Hippocampal formation (tissue), 2 donors: ENCODE measurements at places on chromosomes 4 and X.
A peak's percentile ranks its signal among the peaks of the same experiment; 100 is the strongest.

DNA sequence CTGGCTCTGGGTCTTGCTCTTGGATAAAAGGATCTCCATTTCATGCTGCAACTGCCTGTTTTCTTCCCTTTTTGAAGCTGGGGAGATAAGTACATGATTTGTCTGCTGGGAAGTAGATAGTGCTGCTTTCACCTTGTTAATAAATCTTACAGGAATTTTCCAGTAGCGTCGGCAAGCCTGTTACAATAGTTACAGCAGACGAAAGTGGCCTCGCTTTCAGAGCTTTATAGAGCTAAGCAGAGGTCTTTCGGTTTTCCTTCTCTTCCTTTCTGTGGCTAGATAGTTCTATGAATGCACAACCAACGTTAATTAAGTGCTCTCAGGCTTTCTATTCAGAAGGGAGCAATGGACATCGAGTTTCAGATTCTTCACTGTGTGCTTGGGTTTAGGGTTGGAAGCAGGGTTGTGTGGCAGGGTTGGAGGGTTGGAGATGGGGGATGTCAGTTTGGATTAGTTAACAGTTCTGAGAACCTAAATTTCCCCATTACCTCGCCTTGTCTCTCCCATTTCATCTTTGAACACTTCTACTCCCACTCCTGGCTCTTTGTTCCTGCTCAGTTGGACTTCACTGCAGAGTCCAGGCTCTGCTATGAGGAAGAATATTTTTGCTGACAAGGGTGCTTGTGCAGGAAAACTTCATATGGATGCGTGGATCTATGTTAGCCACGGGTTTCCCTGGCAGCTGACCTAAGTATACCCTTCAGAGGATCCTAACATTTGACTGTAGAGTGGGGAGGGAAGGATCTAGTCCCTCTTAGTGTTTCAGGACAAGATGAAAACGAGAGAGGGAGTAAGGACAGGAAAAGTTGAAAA lies 237.9 kb downstream of the ARHGAP10 start:
- DNase-seq = no peak

DNA sequence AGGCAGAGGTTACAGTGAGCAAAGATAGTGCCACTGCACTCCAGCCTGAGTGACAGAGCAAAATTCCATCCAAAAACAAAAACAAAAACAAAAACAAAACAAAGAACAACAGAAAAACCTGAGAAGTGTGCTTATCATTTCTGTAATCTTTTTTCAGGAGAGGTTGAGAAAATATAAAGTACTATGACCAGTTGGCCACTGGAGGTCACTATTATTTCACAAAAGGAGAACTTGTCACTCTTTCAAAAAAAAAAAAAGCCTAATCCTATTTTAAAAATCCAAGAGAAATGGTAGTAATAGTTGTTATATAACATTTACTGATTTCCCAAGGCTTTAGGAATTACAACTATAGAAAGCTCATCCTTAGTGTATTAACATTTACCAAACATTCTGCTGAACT lies 24.9 kb upstream of the RNF150 start:
- DNase-seq = peak; percentile 69

DNA sequence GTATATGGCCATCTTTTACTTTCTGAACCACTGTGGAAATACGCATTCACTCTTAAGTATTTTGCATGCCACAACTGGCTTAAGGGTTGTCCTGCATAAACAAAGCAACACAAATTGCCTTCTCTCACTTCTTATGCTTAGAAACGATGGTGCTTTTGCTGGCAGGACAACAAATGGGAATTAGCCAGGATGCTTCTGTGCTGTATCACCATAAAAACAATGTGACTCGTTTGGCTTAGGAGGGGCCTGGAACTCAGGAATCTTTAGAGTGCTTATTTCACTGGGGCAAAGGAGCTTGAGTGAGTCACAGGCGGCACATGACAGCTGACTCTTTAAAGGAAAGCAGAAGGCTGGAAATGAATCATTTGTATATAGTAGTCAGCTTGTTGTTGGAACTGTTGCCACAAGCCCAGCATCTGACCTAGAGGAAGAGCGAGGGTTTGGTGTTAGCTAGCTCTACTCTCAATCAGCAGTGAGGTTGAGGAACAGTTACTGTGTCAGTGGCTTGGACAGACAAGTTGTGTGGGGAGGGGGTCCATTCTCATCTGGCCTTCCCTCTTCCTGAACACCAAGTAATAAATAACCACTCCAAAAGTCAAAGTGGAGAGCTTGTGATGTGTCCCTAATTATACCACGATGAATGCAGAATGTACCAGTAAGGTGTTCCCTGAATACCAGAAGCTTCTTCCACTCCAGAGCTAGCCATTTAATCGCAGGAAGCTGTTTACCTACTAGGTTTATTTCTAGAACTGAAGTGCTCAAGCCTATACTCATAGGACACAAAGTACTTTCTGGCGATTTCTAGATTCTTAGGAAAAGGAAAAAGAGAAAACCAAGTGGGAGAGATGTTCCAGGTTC lies 293.1 kb downstream of the CAMK2D start:
- no peak for DNase-seq

GRCh38 chrX:107324493-107325310 lies 118.3 kb downstream of the DNAAF6 start:
- DNase-seq = no peak

- no peak for DNase-seq
Measured at GRCh38 chr4:8914461-8915171, 43.0 kb upstream of the HMX1 start.

DNA sequence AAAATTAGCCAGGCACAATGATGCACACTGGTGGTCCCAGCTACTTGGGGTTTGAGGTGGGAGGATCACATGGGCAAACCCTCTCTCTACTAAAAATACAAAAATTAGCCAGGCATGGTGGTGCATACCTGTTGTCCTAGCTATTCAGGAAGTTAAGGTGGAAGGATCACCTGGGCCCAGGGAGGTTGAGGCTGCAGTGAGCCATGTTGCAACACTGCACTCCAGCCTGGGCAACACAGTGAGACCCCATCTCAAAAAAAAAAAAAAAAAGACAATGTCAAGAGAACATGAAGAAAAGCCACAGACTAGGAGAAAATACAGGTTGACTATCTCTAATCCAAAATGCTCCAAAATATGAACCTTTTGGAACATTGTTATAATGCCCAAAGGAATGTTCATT lies 153.8 kb downstream of the NEK1 start:
- DNase-seq = no peak

DNA sequence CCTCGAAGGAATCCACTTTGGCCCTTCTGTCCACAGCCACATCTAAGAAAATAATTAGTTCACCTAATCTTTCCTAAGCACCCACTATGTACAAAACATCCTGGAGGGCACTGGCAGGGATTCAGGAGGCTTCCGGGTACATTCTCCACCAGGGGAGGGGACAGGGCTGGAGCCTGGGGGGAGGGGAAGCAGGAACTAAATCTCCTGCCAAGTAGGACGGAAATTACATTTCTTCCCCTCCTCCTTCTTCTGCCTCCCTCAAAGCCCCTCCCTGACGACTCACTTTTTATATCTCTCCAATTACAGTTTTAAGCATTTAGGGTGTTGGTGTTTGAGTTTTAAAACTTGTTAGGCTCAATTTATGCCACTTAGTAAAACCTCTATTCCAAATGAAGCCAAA lies 203.1 kb downstream of the BCOR start:
- no peak for DNase-seq

GRCh38 chr4:105282489-105282888 lies 135.8 kb downstream of the TET2 start:
- no peak for DNase-seq
